ENCODE measurements at places on chromosomes 5 and 9.

DNA sequence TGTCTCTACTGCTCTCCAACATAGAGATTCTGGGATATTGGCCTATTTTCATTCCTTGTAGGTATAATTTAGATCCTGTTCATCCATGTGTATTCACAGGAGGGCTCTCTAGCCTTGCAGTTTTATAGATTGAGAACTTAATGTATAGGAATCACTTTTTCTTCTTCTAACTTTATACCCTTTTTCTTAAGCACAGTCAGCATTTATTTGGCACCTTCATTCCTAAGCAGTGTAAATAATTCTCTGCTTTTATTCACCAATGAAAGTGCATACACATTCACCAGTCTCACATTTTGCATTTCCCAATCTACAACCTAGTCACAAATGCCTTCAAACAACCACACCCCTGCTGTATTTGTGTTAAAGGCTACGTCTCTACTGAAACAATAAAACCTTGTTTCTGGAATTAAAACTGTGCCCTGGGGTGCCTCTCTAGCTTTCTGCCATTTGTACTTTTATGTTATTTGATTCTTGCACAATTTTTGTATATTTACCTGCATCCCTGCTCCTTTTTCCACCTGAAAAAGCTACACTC lies 49.3 kb downstream of the NREP start:
- DNase-seq: no peak

DNA sequence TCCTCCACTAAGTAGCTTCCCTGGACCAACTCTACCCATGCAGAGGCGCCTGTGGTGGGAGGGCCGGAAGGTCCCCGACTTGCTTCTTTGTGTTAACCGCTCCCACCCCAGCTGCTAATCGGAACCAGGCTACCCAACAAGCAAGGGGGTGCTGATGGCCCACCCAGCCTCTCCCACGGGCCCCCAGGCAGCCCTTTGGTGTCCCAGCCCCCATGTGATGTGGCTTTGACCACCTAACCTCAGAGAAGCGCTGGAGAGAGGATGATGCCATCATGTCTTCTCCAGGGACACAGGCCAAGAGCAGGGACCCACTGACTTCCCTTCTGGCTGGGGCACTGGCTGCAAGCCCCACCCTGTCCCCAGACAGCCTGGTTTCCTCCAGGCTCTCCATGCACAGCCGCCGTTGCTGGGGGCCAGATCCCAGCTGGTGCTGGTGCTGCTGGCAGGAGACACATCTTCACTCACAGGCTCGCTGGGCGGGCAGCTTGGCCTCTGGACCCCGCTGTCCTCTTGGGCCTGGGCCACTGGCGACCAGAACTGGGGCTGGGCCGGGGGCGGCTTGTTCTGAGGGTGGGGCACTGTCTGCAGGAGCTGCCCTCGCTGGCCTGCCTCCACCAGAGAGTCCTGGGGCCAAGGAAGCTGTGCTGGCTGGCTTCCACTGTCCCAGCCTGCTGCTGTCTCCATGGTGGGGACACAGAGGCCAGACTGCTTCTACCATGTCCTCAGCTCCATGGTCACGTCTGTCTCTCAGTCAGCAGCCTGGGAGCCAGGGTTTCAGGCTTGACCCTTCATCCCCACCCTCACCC lies 27.8 kb downstream of the LAMC3 start:
- DNase-seq: no peak

- no peak for DNase-seq
Measured at GRCh38 chr5:117189784-117190183, 615.2 kb upstream of the SEMA6A start.

- no peak for DNase-seq
Measured at GRCh38 chr9:341634-342421, 127.2 kb downstream of the DOCK8 start.

DNA sequence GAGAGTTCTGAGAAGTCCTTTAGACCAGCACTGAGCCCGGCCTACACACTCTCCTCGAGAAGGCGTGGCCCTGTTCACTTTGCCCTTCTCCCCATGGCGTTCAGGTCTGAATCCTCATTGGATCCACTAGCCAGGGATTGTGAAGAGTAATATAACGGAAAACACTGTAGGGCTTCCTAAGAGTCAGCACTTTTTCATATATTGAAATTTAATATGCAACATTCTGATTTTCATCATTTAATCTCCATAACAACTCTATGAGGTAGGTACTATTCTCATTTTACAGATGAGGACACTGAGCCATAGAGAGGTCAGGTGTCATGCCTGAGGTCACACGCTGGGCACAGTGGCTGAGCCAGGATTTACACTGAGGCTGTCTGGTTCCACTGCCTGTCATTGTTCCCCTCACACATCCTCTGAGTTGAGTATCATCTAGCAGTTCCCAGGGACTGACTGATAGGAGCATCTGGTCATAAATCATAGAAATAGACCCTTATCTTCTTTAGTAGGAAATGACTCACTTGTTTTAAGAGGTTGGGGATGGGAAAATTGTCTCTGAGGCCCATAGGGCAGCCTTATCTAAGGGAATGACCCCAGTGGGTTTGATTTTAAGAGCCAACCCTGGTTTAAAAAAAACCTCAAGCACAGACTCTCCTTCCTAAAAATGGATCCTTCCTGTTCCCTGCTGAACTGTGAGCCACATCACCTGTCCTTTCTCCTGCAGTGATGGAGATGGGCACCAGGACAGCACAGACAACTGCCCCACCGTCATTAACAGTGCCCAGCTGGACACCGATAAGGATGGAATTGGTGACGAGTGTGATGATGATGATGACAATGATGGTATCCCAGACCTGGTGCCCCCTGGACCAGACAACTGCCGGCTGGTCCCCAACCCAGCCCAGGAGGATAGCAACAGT lies 41.2 kb downstream of the THBS4 start:
- DNase-seq: no peak
